ENCODE measurements at places on chromosomes 12 and 14.
A peak's percentile ranks its signal among the peaks of the same experiment; 100 is the strongest.

DNA sequence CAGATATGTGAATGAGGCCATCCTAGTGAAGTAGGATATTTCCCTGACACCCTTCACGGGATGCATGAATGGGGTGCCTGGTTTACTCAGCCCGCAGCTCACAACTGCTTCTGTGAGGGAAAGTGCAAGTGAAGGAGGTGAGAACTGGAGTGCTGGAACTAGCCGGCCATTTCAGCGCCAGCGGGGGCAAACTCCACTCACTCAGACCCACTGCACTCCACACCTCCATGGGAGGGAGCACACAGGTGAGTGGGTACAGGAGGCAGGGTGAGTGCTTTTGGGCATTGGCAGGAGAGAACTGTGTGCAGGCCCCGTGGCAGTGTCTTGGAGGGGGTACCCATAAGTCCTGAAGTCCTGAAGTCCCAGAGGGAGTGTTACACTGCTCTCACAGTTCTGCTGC, 1008.4 kb downstream of the SLC6A15 start:
- no peak for DNase-seq

GRCh38 chr14:78356391-78356790, 186.2 kb downstream of the NRXN3 start:
- DNase-seq = no peak

- no peak for DNase-seq
Observed at GRCh38 chr12:123621101-123621500, 12.4 kb downstream of the EIF2B1 start.

- no peak for DNase-seq
Observed at GRCh38 chr14:103741876-103742275, 26.3 kb downstream of the ZFYVE21 start.

GRCh38 chr14:96135285-96135684, 69.4 kb upstream of the BDKRB2 start:
- no peak for DNase-seq

- peak; percentile 88 for DNase-seq
Observed at GRCh38 chr14:24271134-24271833, at the start of gene RABGGTA. TSS of gene RABGGTA (minus strand) at chr14:24271597. CDS start at chr14:24271115, 482 bp downstream.

- no peak for DNase-seq
Observed at GRCh38 chr12:47900131-47901062, 4.4 kb downstream of the VDR start.
